AG04450 (cell line): ENCODE measurements at places on chromosomes 1 and 21.

GRCh38 chr1:94864821-94865220 is 44.7 kb downstream of the SLC44A3 start:
- DNase-seq: no peak

GRCh38 chr1:237119091-237119490 is 77.1 kb downstream of the RYR2 start:
- DNase-seq: no peak

GRCh38 chr1:6991266-6991665 is 206.0 kb downstream of the CAMTA1 start:
- peak; percentile 8 for DNase-seq

DNA sequence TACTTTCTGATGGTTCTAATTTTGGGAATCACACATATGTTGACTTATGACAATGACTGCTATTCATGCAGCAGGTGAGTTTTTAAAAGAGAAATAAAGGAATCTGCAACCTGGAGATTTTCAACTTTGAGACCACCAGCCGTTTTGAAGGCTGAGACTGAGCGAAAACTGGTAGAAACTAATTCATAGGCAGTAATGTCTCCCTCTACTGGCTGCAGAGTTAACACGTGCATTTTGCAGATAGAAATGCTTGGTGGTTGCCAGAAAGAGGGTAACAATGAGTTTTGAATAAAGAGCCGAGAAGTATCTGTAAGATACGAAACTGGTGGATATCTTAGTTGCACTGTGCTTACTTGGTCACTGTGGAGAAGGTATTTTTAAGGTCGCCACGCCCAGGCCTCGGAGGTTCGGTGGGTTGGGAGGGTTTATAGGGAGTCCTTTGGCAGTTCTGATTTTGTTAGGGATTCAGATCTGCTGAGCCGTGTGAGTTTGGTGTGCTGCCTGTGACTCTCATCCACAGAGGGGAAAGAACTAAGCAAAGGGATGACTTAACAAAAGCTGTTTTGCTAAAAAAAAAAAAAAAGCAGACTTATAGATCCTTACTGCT is 83.0 kb downstream of the RYR2 start:
- DNase-seq: no peak

DNA sequence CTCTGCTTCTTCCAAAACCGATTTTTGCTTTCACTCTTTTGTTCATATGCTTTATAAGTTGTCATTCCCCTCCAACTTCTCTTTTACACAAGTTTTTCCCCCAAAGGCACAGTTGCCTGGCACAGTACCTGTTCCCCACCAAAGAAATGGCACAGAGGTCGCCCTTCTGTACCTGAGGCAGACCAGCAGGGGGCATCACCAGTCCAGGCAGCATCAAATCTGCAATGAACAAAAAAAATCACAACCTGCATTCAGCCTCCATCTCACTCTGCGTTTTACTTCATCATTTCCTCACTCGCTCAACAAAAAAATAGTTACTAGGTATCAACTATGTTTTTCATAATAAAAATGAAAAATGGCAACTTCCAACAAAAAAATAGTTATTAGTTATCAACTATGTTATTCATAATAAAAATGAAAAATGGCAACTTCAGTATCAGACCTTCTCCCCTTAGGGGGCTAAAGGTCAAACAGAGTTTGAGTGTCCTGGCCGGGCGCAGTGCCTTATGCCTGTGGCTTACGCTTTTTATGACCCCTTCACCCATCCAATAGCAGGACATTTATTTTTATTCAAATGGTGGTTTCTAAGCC is 4.1 kb downstream of the EIF2D start:
- no peak for DNase-seq

DNA sequence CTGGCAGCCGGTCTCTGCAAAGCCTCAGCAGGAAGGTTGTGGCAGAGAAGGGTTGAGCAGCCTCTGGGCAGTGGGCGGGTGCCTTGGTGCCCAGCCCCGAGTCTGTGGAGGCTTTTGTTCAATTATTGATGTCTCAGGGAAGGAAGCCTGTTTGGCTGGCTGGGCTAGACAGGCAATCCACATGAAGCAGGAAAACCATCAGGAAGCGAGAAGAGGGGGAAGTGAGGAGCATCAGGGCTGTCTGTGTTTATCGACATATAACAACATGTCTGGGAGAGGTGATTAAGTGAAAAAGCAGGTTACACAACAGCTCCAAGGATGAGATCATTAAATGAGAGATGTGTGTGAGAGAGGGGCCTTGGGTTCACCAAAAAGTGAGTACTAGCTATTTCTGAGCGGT is 105.4 kb downstream of the UBE2U start:
- DNase-seq: no peak

GRCh38 chr1:156162430-156163037 is 9.1 kb downstream of the SEMA4A start:
- DNase-seq: no peak

DNA sequence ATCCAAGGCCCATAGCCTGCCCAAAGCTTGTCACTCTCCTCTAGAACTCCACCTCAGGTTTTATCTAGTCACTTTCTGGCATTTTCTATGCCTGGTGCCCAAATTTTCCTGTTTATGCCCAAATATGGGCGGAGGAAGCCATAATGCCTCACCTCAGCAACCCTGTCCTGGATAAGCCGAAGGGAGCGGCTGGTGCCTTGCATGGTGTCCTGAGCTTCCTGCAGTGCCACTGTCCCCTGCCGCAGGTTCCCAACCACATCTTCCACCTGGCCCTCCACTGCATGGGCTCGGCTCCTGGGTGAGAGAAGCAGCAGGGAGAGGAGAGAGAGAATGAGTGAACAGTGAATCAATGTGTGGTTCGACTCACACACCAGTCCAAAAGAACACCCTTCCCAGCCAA is 34.2 kb downstream of the CAMK1G start:
- DNase-seq: no peak

GRCh38 chr1:30692948-30693301 is 30.5 kb downstream of the MATN1 start:
- no peak for DNase-seq

DNA sequence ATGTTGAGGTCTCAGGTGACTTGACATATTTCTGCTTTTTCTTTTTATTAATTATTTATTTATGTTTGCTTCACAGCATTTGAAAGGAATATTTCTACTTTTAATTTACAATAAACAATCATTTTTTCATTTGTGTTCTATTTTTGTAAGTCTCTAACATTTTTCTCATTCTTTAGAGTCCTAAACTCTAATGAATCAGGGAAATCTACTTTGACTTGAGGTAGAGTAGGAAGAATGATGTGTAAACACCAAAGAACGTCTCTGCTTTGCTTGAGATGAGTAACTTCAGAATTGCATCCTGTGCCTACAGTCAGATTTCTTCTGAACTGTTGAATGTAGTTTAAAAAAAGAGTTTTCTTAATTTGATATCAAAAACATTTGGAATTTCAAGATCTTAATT is 65.2 kb downstream of the CNST start:
- DNase-seq: no peak

DNA sequence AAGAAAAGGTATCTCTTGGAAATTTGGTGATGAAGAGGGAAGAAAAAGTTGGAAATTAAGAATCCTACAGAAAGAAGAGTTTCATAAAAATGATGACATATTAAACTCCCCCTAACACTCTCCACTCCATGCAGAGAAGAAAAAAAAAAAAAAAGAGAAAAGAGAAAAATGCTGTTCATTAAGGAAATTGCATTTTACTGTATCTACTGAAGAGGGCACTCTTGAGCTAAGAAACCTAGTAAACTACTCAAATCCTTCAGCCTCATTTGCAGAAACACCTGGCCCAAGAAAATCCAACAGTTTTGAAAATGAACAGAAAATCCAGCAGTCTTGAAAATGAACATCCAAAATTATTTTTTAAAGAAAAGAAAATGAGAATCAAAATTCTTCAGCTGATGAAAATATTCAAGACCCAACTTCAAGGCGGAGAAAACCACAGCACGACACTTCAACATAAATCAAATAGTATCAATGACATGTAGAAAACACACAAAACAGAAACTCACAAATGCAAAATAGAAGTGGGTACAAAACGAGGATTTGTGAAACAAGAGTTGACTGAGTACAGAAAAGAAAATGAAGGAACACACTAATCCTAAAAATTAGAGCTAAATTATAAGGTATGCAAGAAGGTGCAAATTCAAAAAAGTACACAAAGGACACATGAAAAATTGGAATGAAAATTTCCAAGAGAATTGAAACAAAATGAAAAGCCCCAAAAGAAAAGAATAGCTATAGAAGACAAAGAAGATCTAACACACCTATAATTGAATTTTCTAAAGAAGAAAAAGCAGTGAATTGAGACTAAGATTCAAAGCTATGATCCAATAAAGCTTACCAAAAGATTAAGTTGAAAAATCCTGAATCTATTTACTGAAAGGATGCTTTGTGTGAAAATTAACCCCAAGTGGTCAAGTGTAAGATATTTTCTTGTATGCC is 73.2 kb upstream of the DNAJC6 start:
- no peak for DNase-seq

GRCh38 chr1:233368106-233368788 is 40.7 kb downstream of the MAP3K21 start:
- no peak for DNase-seq

- DNase-seq: no peak
Observed at GRCh38 chr1:183024317-183025009, 1.2 kb downstream of the LAMC1 start.

- no peak for DNase-seq
Observed at GRCh38 chr21:17602874-17603273, 9.8 kb downstream of the BTG3 start.

DNA sequence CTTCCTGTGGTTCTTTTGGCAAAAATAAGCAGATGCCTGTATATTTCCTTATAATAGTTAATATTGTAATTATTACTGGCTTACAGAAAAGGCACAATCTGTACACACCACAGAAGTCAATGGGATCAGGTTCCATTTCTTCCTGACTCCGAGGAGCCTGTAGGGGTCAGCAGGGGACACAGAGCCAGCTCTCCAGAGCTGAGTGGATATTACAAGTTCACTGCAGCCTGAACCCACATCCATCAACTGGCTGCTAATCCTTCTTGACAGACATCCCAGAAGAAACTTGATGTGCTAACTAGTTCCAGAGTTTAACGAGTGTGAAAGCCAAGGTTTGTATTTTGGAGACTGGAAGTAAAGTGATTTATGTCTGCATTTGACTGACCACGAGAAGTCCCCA is 203.8 kb downstream of the LMX1A start:
- DNase-seq: no peak

DNA sequence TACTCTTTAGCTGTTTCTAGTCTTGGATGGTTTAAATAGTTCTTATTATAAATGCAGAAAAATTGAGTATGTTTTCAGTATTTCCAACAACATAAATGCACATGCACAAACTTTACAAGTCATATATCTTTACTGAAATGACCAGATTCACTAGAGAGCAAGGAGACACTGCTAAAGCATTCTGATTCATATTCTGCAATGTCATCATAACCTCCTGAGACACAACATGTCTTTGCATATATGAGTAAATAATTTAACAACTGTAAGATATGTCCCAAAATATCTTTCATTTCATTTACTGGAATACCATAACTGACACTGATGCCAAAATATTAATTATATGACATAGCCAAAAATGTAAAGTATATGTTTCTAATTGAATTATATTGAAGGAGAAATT is 16.8 kb upstream of the SAMSN1 start:
- DNase-seq: no peak

GRCh38 chr1:113677250-113678158 is 81.8 kb downstream of the PHTF1 start:
- DNase-seq: peak; percentile 20

DNA sequence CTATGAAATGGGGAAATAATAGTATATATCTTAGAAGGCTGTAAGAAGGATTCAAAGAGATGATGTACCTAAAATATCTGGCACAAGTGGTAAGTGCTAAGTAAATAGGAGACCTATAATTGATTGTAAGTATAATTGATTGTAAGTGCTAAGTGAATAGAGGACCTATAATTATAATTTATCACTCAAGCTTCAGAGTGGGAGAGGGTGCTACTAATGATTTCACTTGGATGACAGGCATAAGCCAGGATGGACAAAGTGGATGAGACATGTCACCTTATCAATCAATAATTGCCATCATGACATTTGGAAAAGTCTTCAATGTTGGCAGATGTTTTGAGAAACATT is 11.2 kb downstream of the RCAN1 start:
- no peak for DNase-seq

- DNase-seq: no peak
Observed at GRCh38 chr1:192474080-192474683, 101.4 kb upstream of the RGS1 start.

- DNase-seq: no peak
Observed at GRCh38 chr1:27092888-27093287, 62.0 kb downstream of the SLC9A1 start.

DNA sequence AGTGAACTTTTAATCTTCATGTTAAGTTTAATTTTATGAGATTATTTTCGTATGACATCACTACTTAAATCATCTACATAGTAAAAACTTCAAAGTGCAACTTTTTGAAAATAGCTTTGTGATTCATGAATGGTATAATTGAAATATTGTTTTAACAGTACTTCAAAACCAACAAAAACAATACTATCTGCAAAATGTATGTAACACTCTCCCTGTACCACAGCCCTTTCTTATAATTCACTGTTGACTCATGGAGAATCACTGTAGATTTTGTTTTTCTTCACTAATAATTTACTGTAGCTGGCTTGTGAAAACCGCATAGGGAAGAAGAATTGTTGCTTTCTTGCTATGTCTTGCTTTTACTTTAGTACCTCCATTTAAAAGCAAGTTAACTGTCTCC is 301.4 kb upstream of the ADAMTS5 start:
- no peak for DNase-seq

DNA sequence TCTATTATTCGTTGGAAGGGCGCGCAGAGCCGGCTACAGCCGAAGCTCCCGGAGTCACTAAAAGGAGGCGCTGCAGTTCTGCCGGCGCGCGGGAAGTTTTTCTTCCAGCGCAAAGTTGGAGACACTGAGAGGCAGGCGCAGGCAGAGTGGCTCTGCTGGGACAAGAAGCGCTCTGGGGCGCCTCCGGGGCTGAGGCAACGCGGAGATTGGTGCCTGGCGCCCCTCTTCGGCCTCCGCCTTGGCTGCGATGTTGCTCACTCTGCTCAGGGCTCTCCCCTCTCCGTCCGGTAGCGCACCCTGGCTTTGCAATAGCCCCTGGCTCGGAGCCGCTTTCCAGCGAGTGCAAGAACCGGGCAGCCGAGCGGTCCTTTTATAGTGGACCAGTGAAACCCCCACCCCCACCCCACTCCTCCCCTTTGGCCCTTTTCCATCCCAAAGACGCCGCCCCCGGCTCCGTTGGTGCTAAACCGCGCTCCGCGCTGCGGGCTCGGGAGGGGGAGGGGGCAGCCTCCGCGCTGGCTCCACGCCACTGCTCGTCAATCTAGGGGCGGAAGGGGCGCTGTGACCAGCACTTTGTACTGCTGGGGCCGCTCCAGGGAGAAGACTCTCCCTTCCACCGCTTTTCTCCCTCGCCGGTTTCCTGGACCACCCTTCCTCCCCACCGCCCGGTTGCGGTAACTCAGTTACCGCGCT is at the start of gene ADAMTS1:
TSS of gene ADAMTS1 (minus strand) at position 344 of the 693 bp plus-strand sequence. CDS start 455 bp downstream, outside the sequence.
- DNase-seq: peak; percentile 89

- DNase-seq: no peak
Observed at GRCh38 chr1:243474136-243474881, 218.5 kb downstream of the SDCCAG8 start.

GRCh38 chr1:185556561-185556960 is 177.6 kb upstream of the HMCN1 start:
- no peak for DNase-seq
